ENCODE measurements at places on chromosomes 13 and 19. TPM values are rescaled to one million over a fixed set of nuclear protein-coding genes. Genes with fewer than 3 reads are reported as not detected.

Gene ADGRE2
- total RNA-seq, result 10.4 TPM

Gene SH2D3A
- total RNA-seq, result 35.4 TPM

Gene HCST
- 16.7 TPM for total RNA-seq

DNA sequence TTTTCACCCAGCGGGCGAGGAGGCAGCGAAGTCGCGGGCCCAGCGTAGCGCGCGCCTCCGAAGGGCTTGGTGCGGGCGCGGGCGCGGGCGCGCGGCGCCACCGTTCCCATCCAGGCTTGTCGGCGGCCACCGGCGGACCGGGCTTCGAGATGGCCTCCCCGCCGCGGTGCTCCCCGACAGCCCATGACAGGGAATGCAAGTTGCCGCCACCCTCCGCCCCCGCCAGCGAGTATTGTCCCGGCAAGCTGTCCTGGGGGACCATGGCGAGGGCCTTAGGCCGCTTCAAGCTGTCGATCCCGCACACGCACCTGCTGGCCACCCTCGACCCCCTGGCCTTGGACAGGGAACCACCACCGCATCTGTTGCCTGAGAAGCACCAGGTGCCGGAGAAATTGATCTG, at the start of gene WDR88:
TSS of gene WDR88 (plus strand) at position 94 of the 400 bp plus-strand sequence. CDS start at position 150, 56 bp downstream.
- DNase-seq, result no peak
- H3K4me3 ChIP-seq, result no peak within 1 kb of the TSS
- no peak within 1 kb of the TSS for H3K27ac ChIP-seq

- DNase-seq, result no peak
- H3K27ac ChIP-seq, result no peak overlapping the region
- H3K4me3 ChIP-seq, result no peak overlapping the region
- no peaks in the 10 kb centered on the region for H3K4me1 ChIP-seq
Measured at GRCh38 chr13:113794086-113794485, 35.1 kb downstream of the TMEM255B start.

GRCh38 chr19:48533770-48534169, 18.2 kb upstream of the SULT2B1 start:
- no peak overlapping the region for H3K27ac ChIP-seq
- no peaks in the 10 kb centered on the region for H3K36me3 ChIP-seq
- no peaks in the 10 kb centered on the region for H3K27me3 ChIP-seq
- no peak overlapping the region for H3K4me3 ChIP-seq

DNA sequence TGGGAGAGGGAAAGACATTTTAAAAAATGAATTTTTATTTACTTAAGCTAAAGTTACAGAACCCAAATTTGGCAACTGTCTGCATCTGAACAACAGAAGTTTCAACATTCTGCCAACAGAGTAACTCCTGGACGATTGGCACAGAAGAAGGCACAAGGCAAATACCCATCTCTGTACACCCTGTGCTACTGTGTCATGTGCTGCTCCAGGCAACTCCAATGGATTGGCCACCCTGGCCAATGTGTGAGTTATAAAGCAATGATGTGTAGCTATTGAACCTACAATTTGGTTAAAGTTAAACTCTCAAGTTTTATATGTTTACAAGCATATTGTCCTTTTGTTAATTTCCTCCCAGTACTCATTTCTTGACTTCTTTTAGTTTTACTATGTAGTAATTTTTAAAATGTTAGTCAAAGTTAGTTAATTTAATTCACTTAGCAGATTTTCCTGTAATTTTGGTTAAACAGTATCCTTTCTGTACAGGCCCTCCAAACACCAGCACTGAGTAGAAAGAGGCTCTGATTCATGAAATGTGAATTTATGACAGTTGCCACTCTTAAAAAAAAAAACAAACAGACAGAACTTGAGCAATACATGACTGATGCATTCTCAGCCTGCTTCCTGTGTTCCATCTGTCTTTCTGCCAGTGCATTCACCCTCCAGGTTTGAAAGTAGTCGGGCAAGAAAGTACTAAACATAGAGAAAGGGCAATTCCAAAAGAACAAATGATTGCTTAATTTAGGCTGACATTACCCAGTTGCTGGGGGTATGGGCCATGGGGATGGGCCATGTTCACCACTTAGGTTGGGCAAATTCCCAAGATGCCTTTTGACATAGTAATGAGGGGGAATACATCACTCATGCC, 5.9 kb downstream of the STARD13 start:
- H3K4me3 ChIP-seq, result peak overlapping the region; percentile 17
- DNase-seq, result no peak
- no peaks in the 10 kb centered on the region for H3K36me3 ChIP-seq
- H3K27ac ChIP-seq, result peak overlapping the region; percentile 79

GRCh38 chr13:51303882-51304281, 35.6 kb upstream of the SERPINE3 start:
- no peaks in the 10 kb centered on the region for H3K36me3 ChIP-seq
- no peak overlapping the region for H3K27ac ChIP-seq
- DNase-seq, result no peak
- H3K27me3 ChIP-seq, result no peaks in the 10 kb centered on the region
- no peak overlapping the region for H3K4me3 ChIP-seq

GRCh38 chr13:99063952-99064351, 86.1 kb upstream of the DOCK9 start:
- no peak overlapping the region for H3K27ac ChIP-seq
- no peak for DNase-seq
- H3K4me3 ChIP-seq, result no peak overlapping the region
- peaks cover 3% of the 10 kb centered on the region for H3K4me1 ChIP-seq

GRCh38 chr19:54426291-54426931, 11.1 kb downstream of the TTYH1 start:
- no peaks in the 10 kb centered on the region for H3K27me3 ChIP-seq
- no peak overlapping the region for H3K27ac ChIP-seq
- DNase-seq, result no peak
- no peaks in the 10 kb centered on the region for H3K4me1 ChIP-seq
- no peak overlapping the region for H3K4me3 ChIP-seq
- no peaks in the 10 kb centered on the region for H3K36me3 ChIP-seq
